CD4-positive, CD25-positive, alpha-beta regulatory T cell (primary cell): ENCODE measurements at places on chromosomes 12 and 14. TPM values are rescaled to one million over a fixed set of nuclear protein-coding genes. Genes with fewer than 3 reads are reported as not detected.

ST8SIA1 gene
- polyA plus RNA-seq, result 5.3 TPM

GRCh38 chr14:65251213-65251612, 148.9 kb upstream of the MAX start:
- no peak overlapping the region for H3K27ac ChIP-seq
- no peak for DNase-seq
- H3K36me3 ChIP-seq, result no peaks in the 10 kb centered on the region

GRCh38 chr14:42517806-42518500, 911.3 kb downstream of the LRFN5 start:
- no peaks in the 10 kb centered on the region for H3K36me3 ChIP-seq
- H3K27ac ChIP-seq, result no peak overlapping the region
- H3K4me1 ChIP-seq, result no peaks in the 10 kb centered on the region
- DNase-seq, result no peak
- H3K4me3 ChIP-seq, result no peak overlapping the region
- no peaks in the 10 kb centered on the region for H3K27me3 ChIP-seq

DNA sequence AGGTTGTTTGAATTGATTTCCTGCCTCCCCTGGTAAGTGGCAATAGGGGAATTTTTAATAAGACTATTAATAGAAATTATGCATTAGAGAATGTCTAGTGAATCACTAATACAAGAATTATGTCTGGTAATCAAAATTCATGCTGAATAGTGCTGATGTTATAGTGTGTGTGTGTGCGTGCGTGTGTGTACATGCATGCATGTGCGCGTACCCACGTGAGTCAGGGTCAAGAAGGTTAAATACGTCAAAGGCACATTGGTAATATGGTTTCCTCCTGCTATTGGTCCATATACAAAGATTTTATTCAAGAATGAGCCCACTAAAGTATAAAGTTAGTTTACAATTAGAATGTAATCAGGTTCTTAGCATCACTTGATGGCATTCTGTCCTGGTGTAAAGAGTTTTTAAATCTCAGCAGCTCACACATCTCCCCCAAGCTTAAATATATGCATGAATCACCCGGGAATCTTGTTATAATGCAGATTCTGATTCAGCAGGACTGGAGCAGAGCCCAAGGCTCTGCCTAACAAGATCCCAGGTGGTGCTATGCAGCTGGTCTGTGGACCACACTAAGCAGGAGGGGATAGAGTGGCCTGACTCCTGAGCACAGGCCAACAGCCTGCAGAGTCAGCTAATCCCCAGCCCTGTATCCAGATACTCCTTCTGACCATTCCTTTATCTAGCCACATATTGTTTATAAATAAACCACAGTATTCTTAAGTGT, 43.9 kb downstream of the TTC9 start:
- H3K4me3 ChIP-seq, result no peak overlapping the region
- no peaks in the 10 kb centered on the region for H3K4me1 ChIP-seq
- no peaks in the 10 kb centered on the region for H3K27me3 ChIP-seq
- H3K27ac ChIP-seq, result no peak overlapping the region
